ENCODE measurements at places on chromosomes 16 and 17.

DNA sequence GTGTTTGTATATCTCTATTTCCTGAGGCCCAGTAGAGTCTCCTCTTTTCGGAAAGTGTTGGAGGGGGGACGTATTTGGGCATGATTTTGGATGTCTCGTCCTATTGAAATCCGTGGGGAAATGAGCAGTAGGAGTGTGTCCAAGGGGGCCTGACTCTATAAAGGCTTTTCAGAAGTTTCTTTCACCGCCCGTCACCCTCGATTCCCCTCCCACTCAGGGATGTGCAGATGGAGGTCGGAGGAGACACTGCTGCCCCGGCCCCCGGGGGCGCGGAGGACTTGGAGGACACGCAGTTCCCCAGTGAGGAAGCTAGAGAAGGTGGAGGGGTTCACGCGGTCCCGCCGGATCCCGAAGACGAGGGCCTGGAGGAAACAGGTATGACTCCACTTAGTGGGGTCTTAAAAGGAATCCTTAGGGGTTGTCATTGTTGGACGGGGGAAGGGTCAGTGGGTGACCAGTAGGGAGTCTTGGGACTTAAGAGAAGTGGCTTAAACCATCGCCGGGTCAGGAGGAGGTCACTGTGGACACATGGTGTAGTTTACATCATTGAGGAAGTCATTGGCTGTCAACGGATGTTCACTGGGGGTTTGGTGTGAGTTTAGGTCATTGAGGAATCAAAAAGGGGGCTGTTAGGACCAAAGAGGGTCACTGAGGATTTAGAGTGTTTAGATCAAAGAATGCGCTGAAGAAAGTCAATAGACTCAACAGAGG, 424 bp downstream of the MON1B start:
- no peak for DNase-seq

- DNase-seq = no peak
Measured at GRCh38 chr16:11163761-11164261, 92.2 kb downstream of the SOCS1 start.

DNA sequence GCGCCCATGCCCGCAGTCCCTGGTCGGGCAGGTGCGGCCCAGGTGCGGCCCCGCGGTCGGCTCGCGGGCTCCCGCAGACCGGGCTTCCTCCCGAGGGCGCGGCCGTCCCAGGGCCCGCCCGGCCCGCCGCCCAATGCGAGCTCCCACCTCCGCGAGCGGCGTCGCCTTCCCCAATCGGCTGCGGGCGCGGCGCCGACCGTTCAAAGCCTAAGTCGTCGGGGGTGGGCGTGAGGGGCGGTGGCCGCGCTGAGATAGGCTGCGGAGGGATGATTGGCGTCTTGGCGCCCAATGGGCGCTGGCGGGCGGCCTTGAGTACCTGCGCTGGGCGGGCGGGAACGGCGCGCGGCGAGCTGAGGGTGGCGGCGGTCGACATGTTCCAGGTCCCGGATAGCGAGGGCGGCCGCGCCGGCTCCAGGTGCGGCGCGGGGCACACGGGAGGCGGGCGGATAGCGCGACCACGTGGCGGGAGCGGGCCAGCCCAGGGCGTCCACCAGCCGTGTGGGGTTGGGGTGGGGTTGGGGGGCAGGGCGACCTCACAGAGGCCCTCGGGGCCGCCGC, at the start of gene JPT2:
JPT2 (plus strand) TSS at position 338 of the 558 bp plus-strand sequence; CDS start at position 372, 34 bp downstream.
- DNase-seq = peak; percentile 90

DNA sequence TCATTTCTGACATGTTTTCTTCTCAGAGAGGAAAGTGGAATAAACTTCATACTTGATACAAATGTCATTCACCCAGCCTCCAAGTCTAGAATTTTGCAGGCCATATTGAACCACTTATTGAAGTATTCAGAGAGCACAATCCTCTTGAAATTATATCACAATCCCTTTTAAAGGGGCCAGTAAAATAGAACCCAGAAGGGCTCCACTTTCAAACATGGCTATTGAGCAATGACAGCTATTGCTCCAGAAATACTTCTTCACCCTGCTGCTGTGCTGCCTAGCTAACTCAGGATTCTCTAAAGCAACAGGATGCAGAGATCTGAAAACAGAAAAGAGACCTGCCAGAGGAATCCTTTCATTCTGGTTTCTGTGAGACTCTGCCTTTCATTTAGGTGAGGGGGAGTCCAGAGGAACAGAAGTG, 275.0 kb upstream of the CDH5 start:
- DNase-seq = no peak

GRCh38 chr17:61232871-61233270, 166.8 kb upstream of the TBX2 start:
- no peak for DNase-seq

GRCh38 chr17:79042421-79043190, 18.6 kb downstream of the C1QTNF1 start:
- DNase-seq = no peak

GRCh38 chr17:79915850-79916430, 76.7 kb upstream of the CBX4 start:
- DNase-seq = no peak

GRCh38 chr17:64388961-64389565, 1.6 kb downstream of the PECAM1 start:
- no peak for DNase-seq

DNA sequence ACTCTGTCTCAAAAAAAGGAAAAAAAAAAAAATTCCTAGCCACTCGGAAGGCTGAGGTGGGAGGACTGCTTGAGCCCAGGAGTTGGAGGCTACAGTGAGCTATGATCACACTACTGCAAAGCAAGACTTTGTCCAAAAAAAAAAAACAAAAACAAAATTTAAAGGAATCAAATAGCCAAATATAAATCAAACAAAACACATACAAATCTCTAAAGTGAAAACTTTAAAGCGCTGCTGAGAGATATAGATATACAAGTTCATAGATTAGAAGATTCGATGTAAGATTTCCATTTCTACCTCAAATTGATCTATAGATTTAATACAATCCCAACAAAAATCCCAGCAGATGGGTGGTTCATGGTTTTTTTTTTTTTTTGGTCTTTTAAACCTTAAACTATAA, 83.6 kb downstream of the TTC19 start:
- no peak for DNase-seq

- DNase-seq = no peak
Measured at GRCh38 chr17:2058586-2059546, 4.0 kb downstream of the HIC1 start.

DNA sequence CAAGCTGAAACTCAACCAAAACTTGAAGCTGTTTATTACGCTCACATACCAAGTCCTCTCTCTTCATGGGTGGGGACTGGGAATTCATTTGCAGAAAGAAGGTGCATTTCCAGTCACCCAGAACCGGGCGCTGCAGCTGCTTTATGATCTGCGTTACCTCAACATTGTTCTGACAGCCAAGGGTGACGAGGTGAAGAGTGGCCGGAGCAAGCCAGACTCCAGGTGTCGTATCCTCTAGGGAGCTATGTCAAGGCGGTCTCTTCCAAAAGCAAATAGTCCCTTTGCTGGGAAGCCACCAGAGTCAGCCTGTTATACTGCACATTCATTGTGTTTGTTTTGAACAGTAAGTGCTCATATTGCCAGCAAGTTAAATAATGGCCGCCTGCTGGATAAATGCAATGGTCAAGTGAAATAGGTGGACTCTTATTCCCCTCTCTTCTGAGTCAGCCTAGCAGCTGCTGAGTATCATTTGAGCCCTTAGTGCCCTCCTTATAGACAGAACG, 12.7 kb downstream of the COG1 start:
- no peak for DNase-seq

DNA sequence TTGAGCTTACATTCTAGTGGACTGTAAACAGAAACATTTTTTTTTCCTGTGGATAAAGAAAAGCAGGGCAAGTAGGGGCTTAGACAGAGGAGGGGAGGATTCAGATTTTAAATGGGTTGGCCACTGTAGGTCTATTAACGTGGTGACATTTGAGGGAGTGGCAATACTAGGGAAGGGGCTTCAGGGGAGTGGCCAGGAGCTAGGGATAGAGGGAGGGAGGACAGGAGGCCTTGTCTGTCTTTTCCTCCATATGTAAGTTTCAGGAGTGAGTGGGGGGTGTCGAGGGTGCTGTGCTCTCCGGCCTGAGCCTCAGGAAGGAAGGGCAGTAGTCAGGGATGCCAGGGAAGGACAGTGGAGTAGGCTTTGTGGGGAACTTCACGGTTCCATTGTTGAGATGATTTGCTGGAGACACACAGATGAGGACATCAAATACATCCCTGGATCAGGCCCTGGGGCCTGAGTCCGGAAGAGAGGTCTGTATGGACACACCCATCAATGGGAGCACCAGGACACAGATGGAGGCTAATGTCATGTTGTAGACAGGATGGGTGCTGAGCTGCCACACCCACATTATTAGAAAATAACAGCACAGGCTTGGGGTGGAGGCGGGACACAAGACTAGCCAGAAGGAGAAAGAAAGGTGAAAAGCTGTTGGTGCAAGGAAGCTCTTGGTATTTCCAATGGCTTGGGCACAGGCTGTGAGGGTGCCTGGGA, 6.5 kb upstream of the HBM start:
- DNase-seq = no peak

GRCh38 chr17:67628580-67629013, 89.1 kb upstream of the NOL11 start:
- DNase-seq = peak; percentile 48

GRCh38 chr17:39197380-39198185, at the start of gene CACNB1:
TSS of gene CACNB1 (minus strand) at chr17:39197669. CDS start at chr17:39197495, 174 bp downstream.
- DNase-seq = peak; percentile 77

GRCh38 chr16:88651276-88651988, 579 bp upstream of the CYBA start:
- no peak for DNase-seq

DNA sequence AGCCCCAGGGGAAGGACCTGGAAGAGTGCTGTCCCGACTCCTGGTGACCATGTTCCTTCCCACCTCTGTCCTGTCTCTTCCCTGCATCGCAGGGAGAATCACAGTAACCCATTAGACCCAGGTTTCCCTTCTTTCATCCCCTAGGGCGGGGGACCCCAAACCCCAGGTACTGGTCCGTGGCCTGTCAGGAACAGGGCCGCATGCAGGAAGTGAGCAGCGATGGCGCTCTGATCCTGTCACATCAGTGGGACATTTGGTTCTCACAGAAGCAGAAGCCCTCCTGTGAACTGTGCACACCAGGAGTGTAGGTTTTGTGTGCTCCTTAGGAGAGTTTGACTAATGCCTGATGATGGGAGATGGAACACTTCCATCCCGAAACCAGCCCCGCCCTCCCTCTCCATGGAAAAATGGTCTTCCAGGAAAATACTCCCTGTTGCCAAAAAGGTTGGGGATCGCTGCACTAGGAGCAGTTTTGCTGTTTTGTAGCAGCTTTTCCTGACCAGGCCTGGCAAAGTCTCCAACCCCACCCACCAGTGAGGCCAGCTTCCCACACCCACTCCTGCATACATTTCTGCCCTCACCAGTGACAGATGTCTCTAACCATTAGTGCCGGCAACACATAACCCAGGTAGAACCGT, 10.5 kb downstream of the MNT start:
- no peak for DNase-seq

DNA sequence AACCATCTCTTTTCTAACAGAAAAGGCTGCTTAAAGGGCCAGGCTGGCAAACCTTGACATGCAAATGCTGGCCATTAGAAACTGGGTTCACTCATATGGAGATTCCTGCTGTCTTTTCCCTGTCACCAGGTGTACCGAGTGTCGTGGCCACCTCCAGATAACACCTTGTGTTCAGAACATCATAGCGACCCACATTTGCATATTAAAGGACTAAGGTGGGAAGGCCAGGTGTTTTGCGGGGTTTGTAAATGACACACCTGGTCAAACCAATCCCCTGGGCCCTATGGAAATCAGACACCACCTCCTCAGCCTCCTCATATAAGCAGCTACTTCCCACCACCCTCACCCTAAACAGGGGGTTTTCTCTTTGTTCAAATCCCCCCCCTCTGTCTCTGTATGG, 2.5 kb upstream of the AIPL1 start:
- no peak for DNase-seq

DNA sequence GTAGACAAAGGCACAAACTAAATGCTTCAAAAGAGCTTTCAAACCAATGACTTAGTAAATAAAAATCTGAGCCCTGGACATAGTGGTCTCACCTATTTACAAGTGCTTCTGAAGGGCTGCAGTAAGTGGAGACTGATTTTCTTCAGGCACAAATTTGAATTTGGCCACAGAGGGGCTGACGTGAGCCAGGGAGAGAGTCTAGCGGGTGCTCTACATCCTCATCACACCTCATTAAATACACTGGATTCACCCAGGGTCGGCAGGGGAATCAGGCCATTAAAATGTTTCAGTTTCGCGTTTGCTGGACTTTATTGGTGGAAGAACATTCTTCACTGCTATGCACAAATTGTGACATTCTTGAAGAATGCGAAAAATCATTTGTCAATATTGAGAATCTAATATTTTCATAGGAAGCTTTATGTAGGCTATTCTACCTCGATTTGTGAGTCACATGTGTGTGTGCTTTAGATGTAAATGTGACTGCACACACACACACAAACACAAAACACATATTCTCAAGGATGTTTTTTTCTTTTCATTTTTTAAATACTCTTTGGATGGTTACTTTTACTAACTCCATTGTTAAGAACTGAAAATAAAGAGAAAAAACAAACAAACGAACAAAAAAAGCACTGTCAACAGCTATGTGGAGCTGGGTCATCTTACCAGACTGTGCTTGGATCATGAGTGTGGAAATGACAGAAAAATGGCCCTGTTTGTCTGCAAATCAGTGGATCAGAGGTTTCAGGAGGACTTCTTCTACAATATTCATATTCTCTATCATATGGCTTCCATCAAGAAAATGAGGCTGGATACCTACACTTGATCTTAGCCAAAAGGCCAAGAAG, 58.9 kb downstream of the CDH11 start:
- peak; percentile 11 for DNase-seq

DNA sequence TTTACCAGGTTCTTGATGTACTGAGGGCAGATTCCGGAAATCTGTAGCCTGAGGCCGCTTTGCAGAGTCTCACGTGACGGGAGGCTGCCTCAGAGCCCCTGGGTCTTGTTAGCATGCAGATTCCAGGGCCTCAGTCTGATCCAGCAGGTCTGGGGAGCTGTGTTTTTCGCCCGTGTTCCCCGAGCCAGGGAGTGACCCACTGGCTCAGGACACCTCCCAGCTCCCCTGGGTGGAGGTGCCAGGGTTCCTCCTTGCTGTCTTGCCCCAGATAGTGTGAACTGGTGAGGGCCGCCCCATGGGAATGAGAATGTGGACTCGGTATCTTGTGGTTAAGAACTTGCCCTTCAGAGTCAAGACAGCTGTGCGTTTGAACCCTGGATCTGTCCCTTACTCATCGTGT, 98.6 kb downstream of the OR1D5 start:
- no peak for DNase-seq

- no peak for DNase-seq
Measured at GRCh38 chr17:3800362-3801271, at the start of gene ITGAE. TSS of gene ITGAE (minus strand) at chr17:3801188. CDS start at chr17:3801144, 44 bp downstream.

GRCh38 chr16:81518439-81518757, 73.8 kb downstream of the CMIP start:
- DNase-seq = no peak

GRCh38 chr16:27474041-27474440, 72.1 kb downstream of the IL21R start:
- no peak for DNase-seq

GRCh38 chr17:8292639-8293395, 2.4 kb downstream of the SLC25A35 start:
- no peak for DNase-seq

Data from amygdala (tissue), 56 donors.